ENCODE measurements at places on chromosomes 16 and 17.
A peak's percentile ranks its signal among the peaks of the same experiment; 100 is the strongest.

- no peak for DNase-seq
These were observed 68.7 kb downstream of the N4BP1 start for GRCh38 chr16:48541108-48541786.

- DNase-seq, result no peak
These were observed 43.2 kb downstream of the GOSR1 start for GRCh38 chr17:30520436-30520835.

DNA sequence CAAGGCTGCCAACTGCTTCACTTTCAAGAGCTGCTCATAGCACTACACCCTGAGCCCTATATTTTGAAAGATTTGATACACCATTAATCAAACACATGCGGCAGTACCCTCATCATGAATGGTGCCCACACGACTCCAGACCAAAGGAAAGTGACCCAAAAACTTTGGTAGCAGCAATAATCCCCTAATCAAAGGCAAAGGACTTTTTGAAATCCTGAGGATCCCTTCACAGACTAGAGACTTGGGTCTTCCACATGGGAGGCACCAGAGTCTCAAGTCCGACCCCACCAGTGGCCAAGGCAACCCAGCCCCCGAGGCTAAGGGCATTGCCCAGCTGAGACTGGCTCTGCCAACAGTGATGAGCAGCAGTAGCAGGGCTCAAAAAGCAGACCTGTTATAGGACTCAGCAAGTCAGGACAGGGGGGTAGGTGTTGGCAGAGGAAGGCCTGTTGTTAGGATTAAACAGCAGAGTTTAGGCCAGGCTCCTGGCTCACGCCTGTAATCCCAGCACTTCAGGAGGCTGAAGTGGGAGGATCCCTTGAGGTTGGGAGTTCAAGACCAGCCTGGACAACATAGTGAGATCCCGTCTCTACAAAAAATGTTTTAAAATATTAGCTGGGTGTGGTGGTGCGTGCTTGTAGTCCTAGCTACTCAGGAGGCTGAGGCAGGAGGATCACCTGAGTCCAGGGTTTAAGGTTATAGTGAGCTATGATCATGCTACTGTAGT, 3.2 kb downstream of the TRIM25 start:
- DNase-seq, result no peak

DNA sequence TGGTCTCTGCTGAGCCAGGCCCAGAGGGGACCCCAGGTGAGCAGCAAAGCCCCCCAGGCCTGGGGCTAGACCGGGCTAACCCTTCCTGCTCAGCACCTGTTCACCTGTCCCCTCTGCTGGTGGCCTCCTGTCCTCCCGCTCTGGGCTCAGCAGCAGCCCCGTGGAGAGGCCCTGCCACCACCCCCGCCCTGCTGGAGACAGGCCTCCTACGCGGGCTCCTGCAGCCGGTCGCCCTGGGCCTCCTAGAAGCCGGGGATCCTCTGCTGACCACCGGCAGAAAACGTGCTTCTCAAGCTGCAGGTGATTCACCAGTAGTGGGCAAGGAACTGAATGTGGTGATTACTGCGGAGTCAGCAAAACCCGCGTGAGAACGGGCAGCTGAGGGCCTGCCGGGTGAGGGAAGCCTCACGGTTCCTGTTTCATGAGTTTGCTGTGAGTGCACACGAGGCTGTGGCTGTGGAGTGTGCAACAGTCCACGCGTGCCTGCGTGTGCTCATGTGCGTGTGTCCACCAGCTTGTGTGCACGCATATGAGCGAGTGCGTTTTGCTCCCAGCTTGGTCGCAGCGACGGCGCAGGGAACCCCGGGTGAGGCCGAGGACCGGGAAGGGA, 792 bp downstream of the SECTM1 start:
- peak; percentile 48 for DNase-seq

- DNase-seq, result no peak
These were observed 39.7 kb upstream of the MEAK7 start for GRCh38 chr16:84544031-84544773.

DNA sequence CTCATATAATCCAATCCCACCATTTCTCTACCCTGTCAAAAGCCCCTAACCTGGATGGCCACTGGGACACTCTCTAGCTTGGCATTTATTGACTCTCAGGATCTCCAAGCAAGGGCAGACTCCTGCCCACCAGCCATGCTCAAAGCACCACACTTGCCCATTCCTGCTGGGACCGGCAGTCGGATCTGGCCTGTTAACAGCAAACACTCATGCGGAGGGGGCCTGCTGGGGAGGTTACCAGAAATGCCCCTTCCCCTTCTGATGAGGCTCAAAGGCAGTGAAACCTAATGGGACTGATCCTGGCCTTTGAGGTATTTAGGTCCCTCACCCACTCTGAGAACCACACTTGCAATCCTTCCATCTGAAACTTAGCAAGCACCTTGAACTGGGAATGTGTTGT, 6.5 kb upstream of the CCL1 start:
- DNase-seq, result no peak

DNA sequence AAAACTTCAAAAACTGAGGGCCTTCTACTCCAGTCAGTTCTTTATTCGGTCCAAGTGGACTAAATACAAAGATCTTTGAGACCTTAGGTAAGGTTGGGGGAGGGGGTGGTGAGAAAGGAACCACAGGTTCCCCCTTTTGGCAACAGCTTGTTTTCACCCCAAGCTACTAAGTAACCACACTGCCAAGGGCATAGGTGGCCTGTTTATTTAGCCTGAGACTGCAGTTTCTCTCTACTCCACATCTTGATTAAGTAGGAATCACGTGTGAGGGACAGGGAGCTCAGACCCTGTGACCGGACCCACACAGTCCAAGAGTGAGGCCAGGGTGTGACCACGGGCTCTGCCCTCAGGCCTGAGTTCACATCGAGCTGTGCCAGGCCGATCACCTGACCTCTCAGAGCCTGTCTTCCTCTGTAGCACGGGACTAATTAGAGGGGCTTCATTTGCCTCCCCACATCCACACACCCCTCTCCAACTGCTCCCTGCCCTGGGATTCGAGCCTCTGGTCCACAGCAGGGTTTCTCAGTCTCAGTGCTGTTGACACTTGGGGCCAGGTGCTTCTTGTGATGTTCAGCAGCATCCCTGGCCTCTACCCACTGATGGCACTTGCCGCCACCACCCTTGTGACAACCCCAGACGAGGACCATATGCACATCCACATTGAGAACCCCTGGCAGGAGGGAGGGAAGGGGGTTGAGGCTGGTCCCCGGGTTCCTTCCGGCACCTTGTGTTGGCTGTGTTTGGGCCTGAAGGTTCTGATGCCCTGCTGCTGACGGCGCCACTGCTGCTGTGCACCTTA, 17.8 kb downstream of the ST6GALNAC2 start:
- DNase-seq, result no peak

DNA sequence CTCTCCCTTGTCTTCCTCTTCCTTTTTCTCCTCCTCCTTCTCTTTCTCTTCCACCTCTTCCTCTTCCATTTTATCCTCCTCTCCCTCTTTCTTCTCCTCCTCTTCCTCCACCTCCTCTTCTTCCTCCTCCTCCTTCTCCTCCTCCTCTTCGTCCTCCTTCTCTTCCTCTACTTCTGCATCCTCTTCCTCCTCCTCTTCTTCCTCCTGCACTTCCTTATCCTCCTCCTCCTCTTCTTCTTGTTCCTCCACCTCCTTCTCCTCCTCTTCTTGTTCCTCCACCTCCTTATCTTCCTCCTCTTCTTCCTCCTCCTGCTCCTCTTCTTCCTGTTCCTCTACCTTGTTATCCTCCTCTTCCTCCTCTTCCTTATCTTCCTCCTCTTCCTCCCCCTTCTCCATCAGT, 28.8 kb upstream of the GPR139 start:
- no peak for DNase-seq

GRCh38 chr16:17380613-17381012, 90.1 kb downstream of the XYLT1 start:
- DNase-seq, result no peak

DNA sequence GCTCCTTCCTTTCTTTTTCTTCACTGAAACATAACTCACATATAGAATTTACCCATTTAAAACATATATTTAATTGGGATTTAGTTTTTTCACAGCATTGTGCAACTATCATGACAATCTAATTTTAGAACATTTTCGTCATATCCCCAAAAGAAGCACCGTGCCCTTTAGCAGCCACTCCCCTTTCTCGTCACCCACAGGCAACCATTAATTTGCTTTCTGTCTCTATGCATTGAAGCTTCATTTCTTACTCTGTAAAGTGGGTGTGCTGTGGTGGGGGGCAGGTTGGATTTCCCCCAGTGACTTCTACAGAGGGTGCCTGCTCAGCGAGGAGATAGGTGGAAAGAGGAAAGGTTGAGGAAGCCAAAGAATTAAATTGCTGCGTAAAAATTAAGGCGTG, 35.8 kb downstream of the MRC2 start:
- DNase-seq, result no peak

GRCh38 chr16:86706726-86707125, 128.4 kb downstream of the FOXL1 start:
- DNase-seq, result no peak

DNA sequence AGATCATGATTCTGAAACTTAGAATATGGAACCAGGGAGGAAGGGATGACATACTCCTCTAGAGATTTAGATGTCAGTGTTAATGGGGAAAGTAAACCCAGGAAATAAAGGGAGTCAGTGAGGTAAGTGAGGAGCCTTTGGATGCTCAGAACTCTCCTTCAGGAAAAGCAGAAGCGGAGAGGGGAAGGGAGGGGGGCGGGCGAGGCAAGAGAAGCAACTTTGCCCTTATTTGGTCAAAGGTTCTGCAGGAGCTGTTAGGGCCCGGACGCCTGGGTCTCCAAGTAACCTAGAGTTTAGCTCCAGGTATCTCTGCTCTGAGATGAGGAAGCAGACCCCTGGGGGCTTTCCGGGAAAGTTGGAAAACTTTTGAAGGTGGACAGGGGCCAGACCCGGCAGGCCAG, 1.3 kb downstream of the PFN1 start:
- DNase-seq, result no peak

GRCh38 chr17:75205793-75206163, 299 bp downstream of the NUP85 start:
- no peak for DNase-seq

- no peak for DNase-seq
These were observed 18.2 kb downstream of the WFDC1 start for GRCh38 chr16:84312783-84313382.

GRCh38 chr16:65657556-65657955, 535.7 kb upstream of the CDH11 start:
- DNase-seq, result no peak

DNA sequence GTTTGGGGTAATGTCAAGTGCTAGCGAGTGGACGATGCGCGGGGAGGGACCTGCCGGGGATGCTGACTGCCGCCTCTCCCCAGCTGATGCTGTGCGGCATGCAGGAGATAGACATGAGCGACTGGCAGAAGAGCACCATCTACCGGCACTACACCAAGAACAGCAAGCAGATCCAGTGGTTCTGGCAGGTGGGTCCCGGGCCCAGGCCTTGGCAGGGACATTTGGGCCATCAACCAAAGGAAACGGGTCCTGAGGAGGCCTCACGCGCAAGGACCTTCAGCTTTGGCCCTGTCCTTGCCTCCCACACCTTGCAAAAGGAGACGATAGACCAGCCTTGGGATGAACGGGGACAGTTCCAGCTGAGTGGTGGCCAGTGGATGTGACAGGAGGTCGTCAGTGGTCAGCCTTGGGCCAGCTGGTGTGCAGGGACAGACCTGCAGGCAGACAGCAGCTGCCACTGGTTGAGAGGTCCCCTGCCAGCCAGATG, 13.6 kb upstream of the CLEC18A start:
- DNase-seq, result no peak

DNA sequence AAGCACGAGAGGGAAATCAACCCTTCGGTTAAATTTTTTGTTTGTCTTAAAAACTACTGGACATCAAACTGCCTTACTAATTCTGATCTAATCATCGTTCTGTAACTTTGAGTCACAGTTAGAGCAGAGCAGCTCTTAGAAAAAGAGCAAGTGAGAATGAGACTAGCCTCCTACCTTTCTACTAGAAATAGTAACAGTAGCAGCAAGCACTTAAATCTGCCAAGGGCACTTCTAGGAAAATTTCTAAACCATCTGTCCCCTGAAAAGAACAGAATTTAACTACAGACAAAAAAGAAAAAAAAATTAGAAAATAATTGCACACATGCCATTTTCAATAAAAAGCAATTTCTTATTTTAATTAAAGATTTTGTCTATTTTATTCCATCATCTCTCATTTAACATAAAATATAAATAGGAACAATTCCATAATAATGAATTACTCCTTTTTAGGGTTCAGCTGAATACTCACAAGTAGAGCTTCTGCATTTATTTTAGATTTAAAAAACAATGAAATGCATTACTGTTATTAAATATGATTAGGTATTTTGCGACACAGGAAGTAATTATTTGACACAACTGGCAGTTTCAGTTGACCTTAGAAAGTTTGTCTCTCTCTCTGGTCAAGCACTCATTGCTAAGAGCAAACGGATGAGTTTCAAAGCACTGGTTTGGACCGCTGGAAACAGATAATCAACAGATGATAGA, 250.8 kb upstream of the SOX9 start:
- no peak for DNase-seq

DNA sequence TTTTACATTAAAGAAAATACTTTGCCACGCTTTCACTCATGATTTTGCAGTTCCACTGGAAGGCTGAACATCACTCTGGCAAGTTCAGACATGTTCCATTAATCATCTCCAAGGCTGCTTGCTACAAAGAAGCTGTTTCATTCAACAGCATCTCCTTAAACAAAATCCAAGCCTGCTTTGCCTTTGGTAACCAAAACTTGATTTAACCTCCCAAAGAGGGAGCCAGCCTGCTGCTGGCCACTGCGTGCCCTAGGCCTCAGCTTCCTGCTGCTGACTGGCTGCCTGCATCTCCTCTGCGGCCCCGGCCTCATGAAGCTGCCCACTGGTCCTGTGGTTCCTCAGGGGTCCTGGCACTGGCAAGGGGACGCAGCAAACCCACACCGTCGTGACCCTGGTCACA, 31.8 kb downstream of the ANKRD11 start:
- DNase-seq, result no peak

DNA sequence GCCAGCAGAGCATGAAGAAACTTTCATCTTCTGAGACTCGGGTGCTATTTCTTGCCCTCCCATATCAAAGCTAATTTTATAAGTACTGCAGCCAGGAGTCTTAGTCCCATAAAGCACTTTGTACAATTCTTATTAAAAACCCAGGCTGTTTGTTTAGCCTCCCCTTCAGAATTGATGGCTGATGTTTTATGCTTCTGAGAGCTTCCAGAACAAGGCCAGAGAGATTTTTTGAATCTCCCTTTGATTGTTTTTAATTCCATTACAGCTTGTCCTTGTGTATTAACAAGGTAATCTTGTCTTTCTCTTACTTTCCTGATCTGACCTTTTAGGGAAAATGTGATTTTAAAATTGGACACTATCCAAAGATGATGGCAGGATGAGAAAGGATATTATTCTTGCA, 16.3 kb downstream of the COQ7 start:
- DNase-seq, result no peak

- DNase-seq, result no peak
These were observed 698 bp downstream of the UBE2G1 start for GRCh38 chr17:4365628-4366326.

- no peak for DNase-seq
These were observed 99.9 kb upstream of the FAM20A start for GRCh38 chr17:68701046-68701445.

GRCh38 chr17:44757045-44757917, 1.5 kb upstream of the ADAM11 start:
- no peak for DNase-seq

- no peak for DNase-seq
These were observed 199.5 kb downstream of the WWOX start for GRCh38 chr16:78298986-78299385.

- no peak for DNase-seq
These were observed 11.3 kb upstream of the SKAP1 start for GRCh38 chr17:48441231-48441711.

- DNase-seq, result no peak
These were observed 79.9 kb downstream of the NCOR1 start for GRCh38 chr17:16135461-16135860.

GRCh38 chr16:55678161-55678821, 22.5 kb downstream of the SLC6A2 start:
- DNase-seq, result no peak

Data from T1000 (cell line).